ENCODE measurements at places on chromosomes 6 and 20.

DNA sequence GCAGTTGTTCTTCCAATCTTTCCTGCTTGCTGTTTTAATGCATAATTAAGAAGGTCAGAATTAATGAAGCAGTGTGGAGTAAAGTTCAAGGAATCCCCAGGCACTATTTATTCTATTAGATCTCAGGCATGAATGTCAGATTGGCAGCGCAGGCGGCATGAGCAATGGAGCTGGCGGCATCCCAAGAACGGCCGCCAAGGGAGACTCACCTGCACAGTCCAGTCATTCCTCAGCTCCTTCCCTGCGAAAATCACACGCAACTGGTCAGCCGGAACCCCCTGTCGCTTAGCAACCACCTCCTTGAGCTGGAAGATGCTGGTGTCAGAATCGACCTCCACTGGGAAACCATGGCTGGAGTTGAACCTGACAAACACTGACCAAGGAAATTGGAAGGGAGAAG, 284.5 kb downstream of the PRKN start:
- no peak for DNase-seq

DNA sequence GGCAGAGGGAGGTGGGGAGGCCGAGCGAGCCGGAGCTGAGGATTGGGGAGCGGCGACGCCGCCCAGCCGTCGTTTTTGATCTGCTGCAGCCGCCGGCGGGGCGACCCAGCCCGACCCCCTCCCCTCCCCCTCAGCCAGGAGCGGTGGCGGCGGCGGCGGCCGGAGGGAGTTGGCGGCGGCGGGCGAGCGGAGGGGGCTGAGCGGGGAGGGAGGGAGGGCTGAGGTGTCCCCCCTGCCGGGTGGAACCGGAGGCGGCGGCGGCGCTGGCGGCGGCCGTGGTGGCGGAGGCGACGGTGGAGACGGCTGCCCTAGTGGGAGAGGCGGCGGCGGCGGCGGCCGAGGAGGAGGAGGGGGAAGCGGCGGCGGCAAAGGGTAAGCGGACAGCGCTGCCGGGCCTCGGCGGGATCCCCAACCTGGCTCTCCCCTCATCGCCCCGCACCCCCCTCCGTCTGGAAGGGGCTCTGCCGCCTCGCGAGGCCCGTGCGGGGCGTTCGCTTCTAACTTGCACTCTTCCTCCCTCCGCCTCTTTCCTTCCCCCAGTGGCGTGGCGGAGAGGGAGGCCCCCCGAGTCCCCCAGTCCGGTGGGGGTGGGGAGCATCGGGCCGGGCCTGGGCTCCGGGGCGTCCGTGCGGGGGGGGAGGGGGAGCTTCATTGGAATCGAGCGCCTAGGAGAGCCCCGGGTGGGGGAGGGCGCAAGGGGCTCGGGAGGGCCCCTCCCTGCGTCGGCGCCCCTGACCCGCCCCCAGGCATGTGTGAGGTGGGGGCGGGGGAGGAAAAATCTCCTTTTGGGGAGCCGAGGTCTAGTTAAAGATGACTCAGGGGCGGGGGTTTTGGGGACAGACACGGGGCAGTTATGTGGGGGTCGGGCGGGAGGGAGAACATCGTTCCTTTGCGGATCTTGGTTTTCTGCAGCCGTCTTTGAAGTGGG, at the start of gene TAB2:
Gene TAB2 (plus strand): TSS at position 69 of the 928 bp plus-strand sequence. CDS start 52,286 bp downstream, outside the sequence.
- DNase-seq = peak; percentile 59

DNA sequence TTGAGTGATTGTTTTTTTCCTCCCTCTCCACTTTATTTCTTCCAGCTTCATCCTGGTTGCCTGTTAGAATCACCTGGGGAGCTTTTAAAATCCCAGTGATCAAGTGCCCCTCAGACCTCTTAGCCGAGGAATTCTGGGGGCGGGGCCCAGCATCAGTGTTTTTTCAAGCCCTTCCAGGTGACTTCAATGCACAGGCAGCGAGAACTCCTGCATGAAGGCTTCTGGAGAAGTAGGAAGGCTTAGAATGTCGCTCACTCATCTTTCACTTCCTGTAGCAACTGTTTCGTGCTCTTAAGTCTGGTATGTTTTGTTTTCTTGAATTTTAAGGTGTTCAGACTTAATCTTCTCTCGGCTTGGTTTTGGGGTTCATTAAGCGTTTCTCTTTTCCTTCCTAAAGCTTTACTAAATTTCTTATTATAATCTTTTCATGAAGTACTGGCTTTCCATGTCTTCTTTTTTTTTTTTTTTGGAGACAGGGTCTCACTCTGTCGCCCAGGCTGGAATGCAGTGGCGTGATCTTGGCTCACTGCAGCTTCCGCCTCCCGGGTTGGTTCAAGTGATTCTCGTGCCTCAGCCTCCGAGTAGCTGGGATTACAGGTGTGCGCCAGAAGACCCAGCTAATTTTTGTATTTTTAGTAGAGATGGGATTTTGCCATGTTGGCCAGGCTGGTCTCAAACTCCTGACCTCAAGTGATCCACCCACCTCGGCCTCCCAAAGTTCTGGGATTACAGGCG, 30.9 kb upstream of the TULP1 start:
- no peak for DNase-seq

GRCh38 chr6:145743332-145743731, 8.0 kb upstream of the EPM2A start:
- DNase-seq = no peak

DNA sequence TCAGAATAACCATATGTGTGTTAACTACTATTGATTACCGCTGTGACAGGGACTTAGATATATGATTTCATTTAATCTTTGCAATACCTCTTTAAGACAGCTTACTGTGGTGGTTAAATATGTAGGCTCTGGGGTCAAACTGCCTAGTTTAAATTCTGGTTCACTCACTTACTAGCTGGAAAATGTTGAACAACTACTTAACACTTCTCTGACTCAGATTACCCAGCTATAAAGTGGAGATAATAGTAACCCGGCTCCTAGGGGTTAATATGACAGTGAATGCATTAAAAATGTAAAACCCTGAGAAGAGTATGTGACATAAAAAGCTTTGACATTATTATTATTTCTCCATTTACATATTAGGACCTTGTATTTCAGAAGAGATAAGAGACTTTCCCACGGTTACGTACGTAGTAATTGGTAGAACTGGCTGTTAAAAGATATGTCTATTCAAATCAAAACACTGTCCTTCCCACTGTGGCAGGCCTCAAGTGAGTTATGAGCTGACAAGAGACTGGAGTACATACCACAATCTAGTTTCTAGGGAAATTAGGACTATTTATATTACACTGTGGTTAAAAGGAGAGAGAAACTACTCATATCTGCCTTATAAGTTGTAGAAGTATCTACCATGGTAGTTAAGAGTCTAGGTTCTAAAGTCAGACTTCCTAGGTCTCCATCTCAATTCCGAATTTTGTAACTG, 4.4 kb upstream of the PLCB1 start:
- peak; percentile 15 for DNase-seq

GRCh38 chr6:112401083-112401482, 54.0 kb downstream of the RFPL4B start:
- DNase-seq = no peak

DNA sequence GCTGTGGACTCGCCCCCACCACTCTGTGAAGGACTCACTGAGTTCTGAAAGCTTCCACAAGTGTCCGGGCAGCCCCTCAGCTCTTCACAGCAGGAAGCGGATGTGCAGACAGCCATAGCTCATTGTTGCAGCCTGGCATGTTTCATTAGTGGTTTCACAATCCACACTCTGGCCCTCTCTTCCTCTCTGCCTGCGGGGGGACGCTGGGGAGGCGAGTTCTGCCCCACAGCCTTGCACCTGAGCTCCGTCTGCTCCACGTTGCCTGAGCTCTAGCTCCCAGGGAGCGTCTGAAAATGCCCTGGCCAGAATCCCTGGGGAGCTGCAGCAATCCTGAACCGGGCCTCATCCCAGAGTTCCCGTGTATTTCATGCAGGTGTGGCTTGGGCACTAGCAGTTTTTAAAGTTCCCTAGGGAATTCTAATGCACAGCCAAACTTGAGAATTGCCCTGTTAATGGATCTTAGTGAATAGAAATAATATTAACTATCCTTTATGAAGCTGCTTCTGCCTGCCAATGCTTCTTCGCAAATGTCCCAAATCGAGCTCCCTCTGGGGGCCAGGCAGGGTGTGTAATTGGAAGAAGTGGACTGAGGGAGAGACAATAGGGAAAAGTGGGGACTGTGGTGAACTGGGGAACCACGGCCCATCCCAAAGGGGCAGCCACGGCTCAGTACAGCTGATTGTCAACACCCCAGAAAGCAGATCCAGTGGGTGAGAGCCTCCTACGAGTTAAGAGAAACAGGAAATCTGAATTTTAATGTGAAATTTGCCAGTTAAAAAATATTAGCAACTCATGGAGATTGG, 51.5 kb downstream of the CTCFL start:
- DNase-seq = no peak
